T-helper 2 cell treated with Interferon-gamma antibody and Interleukin-4, amounts not matched to agents 5 μg/mL and 100 μg/mL, for 36 hours (primary cell): ENCODE measurements at places on chromosomes 1 and 21.

GRCh38 chr1:36055706-36056105 lies 28.2 kb upstream of the TEKT2 start:
- no peak for DNase-seq

DNA sequence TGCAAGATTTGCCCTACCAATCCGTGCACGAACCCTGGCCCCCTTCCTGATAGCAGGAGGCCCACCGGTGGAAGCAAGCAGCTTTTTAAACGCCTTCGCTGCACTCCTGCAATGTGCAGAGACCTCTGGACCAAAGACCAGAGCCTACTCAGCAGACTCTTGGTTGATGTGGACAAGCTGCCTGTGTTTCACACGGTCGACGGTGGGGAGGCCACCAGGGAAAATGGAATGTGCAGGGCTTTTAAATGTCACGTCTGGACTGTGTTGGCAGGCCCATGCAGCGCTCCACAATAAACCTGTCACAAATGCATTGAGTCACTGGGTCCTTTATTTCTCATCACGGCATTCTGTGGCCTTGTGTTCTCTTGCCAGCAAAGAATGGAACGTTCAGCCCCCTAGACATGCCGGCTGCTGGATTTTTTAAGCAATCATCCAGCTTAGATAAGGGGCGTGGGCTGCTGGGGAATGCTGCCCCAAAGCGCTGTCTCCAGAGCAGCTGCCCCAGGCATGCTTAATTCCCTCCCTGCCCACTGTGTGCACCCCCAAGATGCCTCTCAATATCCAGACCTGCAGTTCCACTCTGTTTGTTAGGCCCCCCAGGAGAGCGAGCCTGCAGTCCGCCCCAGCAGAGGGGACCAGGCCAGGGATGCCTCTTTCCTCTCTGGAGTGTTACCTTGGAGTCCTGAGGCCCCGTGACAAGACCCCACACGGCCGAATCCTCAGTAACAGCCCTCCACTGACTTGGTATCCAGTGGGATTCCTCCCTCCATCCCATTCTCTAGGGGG lies 71.3 kb downstream of the ATP5PO start:
- no peak for DNase-seq

DNA sequence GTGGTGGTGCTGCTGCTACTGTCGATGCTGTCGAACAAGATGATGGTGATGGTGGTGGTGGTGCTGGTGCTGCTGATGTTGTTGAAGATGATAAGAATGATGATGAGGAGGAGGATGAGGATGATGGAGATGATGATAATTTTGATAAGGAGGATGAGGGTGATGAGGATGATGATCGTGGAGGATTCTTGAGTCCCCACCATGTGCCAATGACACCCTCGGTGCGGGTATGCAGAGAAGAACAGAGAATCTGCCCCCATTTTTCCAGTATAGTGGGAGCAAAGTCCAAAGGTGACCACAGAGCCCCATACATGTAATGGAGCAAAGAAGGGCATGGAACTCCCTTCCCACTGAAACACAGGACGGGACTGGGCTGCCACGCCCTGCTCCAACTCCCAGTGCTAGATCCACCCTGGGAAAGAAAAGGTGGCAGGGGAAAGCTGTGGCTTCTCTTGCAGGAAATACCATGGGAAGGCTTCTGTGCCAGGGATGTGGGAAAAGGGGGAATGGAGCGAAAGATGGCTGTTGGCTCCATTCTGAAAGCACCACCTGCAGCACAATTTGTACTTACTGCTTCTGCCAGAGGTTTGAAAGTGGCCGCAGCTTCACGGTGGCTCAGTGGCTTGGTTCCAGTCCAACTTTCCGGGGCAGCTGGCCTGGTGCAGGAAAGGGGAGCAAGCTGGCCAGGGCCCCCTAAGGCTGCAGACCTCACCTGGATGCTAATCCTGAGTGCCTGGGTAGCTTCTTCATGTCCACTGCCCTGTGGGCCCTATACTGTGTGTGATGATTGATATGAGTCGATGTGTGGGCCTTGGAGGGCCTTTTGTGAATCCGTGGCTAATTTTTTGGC lies 387.2 kb upstream of the VAMP3 start:
- DNase-seq: no peak

GRCh38 chr1:219149009-219149577 lies 24.6 kb upstream of the LYPLAL1 start:
- no peak for DNase-seq

DNA sequence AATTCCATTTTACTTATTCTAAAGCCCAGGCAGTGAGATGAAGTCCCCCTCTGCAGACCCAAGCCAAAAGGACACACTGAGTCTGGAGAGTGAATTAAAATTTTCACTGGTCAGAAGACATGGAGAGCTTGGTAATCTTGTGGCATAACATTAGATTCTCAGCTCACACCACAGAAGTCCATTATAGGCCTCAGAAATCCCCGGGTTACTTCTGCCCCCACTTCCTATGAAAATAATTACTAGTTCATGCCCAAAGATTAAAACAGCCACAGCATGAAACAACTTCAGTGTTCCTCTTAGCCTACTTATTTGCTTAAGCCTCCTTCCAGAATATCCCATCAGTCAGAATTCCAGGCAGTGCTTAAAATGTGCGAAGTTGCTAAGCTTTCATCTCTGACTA lies 123.3 kb downstream of the ZC3H11B start:
- no peak for DNase-seq

GRCh38 chr1:231938711-231939110 lies 312.1 kb downstream of the DISC1 start:
- no peak for DNase-seq

GRCh38 chr1:30895382-30895943 lies 13.1 kb downstream of the SDC3 start:
- no peak for DNase-seq

GRCh38 chr1:93990010-93990409 lies 80.8 kb upstream of the GCLM start:
- DNase-seq: no peak

GRCh38 chr1:206933333-206933945 lies 11.7 kb upstream of the FCMR start:
- peak; percentile 37 for DNase-seq

DNA sequence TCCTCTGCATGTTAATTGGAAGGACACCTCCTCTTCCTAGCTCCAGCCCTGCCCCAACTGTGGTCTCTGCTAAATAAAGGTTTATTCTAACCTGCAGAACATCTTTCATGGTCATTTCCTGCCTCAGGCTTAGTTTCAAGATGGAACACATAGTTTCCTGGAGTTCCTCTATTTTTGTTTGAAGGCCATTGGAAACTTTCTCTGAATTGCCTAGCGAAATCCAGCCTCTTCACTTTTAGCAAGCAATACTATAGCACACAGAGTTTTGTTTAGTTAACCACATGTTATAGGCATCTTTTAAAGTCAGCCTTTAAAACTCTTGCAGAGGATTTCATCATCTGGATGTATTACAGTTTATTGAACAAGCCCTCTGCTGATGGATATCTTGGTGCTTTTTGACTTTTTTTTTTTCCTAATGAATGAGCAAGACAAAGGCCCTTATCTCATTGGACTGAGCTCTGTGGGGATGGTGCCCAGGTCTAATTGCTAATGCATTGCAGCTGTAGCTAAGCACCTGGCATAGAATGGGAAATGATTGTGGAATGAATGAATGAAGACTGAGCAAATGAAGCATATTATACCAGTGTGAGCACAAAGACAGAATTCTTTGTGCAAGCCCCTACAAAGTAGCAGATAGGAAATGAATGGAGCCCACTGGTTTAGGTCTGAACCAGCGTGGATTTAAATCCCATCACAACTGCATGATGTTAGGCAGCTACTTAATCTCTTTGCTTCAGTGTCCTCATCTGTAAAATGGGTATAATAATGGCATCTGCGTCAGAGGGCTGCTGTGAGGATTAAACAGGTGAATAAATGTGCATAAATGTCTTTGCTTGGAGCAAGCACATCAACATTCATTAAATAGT lies 641 bp upstream of the CFAP107 start:
- no peak for DNase-seq

DNA sequence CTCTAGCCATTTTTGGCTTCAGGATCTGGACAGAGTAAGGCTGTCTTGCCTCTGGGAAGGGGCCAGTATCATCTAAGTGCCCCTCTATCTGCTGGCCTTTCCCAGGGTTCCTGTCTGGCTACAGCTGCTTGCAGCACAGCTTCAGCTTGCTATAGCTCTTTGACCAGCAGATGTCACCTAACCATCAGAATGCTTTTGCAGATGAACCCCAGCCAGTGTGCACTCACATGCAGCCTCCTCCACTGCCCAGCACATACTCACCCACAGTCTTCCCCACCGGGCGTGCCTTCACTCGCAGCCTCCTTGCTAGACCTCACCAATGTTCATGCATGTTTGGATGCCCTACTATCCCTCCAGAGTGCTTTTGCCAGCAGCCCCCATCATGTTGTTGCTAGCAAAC lies 769.0 kb downstream of the BRINP3 start:
- no peak for DNase-seq

- no peak for DNase-seq
These were observed 77.5 kb downstream of the ARHGEF16 start for GRCh38 chr1:3531928-3532327.

DNA sequence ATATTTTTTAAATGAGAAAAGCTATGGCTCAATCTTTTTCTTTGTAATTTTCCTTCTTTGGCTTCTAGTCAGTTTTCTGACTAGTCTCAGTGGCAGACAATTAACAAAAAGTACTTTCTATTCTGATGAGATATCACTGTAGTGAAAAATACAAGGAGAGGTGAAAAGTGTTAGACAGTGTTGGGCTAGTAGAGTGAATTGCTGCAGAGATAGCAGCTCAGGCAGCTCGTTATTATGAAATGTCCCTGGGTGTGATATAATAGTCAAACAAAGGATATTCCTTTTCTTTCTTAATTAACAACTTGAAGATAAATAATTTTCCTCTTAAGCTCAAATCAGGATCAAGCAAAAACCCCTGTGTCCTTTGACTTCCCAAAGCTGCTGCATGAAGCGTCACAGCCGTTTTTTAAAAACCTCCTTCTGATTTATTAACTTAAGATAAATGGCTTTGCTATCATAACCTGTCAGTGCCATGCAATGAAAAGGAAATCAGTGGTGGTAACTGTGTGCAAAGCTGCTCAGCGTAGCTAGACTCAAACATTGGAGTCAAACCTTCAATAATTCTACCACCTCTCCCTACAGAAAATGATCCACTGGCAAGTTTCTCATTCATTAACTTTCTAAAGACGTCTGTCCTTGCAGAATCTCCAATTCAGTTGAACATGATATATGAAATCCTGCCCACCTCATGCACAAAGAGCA lies 646.6 kb upstream of the PTBP2 start:
- DNase-seq: no peak

- no peak for DNase-seq
These were observed 316 bp downstream of the AP4B1 start for GRCh38 chr1:113904293-113904673.

- DNase-seq: no peak
These were observed 46.8 kb downstream of the KDM1A start for GRCh38 chr1:23066075-23066474.

GRCh38 chr1:151475175-151475574 lies 15.9 kb upstream of the POGZ start:
- DNase-seq: peak; percentile 27

DNA sequence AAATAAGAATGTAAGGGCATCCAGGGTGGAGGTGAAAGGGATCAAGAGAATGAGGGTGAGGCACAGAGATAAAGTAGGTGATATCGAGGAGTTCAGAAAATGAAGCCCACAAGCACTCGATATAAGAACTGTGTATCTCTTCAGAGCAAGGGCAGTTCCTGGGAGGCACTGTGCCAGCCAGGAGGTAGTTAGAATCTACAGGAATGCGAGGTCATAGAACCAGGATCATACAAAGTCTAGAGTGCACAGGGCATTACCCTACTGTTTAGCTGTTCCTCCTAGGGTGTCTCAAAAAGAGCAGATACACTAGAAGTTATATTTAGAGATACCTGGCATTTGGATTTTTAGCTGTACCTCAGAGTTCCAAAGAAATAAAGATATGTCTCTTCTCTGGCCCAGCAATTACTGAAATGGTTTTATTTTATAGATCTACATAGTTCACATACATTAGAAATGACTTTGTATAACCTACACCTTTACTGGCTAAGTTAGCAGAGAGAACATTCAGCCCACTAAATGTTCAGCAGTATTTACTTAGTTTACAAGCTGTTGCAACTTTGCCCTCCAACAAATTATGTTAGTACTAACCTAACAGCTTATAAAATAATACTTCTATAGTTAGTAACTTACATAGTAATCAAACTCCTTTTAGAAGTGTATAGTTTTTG lies 1.6 kb downstream of the OVAAL start:
- no peak for DNase-seq

DNA sequence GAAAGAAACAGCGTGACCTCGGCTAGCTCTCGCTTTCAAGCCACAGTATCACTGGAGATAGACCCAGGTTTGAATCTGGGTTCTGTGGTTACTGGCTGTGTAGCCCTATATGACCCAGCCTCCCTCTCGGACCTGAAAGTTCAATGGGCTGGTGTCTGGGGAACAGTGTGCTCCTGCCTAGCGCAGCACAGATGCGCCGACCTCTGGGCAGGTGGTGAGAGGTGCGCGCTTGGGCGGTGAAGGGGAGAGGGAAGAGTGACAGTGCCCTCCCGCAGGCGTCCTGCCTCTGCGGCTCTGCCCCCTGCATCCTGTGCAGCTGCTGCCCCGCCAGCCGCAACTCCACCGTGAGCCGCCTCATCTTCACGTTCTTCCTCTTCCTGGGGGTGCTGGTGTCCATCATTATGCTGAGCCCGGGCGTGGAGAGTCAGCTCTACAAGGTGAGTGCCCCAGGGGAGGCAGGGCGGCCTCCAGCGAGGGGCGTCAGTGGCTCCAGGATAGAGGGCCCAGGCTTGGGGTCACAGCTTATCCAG lies 10.5 kb downstream of the SERINC2 start:
- DNase-seq: no peak

GRCh38 chr1:14341147-14341546 lies 257.3 kb upstream of the KAZN start:
- no peak for DNase-seq

- DNase-seq: no peak
These were observed 799.5 kb downstream of the LTN1 start for GRCh38 chr21:28193189-28193588.

DNA sequence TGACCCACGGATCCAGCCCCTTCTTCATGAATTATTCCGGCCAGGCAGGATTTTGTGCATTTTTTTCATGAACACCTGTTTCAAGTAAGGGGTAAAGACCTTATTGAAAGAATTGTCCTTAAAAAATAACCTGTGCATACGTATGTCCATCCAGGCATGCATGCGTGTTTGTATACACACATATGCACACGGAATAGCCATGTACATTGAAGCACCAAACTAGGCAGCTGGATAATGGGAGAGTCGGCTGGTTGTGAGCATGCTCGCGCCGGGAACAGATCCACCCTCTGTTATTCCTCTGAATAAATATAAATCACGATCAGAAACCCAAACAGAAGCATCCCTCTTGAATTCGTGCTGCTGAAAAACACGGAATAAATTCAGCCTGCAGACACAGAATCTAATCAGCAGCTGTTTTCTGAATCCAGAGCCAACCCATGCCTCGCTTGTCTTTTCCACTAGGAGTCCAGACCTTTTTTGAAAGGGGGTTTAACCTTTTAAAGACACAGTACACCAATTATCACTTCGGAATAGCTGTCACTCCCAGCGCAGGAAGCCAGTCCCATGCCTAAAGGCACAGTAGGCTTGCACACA lies at the start of gene HIVEP3:
Gene HIVEP3, minus strand, starts transcription at position 473 of the 594 bp plus-strand sequence.
- DNase-seq: no peak
